Activated CD4-positive, alpha-beta T cell treated with anti-CD3 and anti-CD28 coated beads for 36 hours (primary cell): ENCODE measurements at places on chromosomes 11 and 22.

DNA sequence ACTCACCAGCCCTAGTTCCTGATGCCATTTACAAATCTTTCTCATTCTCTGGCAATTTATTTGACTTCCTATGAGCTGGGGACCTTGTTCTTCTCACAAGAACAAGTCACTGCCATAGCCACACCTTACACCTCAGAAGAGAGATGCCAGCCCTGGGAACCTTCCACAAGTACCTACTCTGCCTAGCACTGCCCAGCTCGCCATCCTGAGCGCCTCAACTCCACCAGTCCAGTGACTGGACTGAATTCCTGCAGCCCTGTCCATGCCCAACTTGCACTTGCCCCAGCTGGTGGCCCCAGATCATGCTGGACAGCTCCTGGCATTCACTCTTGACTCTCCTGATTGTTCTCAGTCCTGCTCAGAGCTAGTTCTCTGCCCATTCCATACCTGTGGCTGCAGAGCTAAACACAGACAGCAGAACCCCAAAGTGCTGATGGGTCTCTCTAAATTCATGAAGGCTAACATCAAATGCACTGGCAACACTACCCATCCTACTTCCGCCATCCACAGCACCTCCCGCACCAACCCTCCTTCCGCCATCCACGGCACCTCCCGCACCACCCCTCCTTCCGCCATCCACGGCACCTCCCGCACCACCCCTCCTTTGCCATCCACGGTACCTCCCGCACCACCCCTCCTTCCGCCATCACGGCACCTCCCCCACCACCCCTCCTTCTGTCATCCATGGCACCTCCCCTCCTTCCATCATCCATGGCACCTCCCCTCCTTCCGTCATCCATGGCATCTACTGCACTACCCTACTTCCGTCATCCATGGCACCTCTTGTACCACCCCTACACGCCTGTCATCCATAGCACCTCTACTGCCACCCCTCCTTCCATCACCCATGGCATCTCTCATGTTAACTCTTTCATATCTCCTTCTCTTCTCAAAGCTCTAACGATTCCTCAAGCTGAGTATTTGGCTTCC lies 23.6 kb upstream of the SLC25A1 start:
- no peaks in the 10 kb centered on the region for H3K4me1 ChIP-seq
- no peak for DNase-seq
- no peaks in the 10 kb centered on the region for H3K36me3 ChIP-seq
- no peaks in the 10 kb centered on the region for H3K27me3 ChIP-seq
- H3K27ac ChIP-seq: no peak overlapping the region

GRCh38 chr22:27564806-27565205 lies 236.8 kb downstream of the MN1 start:
- no peak overlapping the region for H3K4me3 ChIP-seq
- no peak for DNase-seq
- H3K27me3 ChIP-seq: peaks cover 3% of the 10 kb centered on the region
- no peaks in the 10 kb centered on the region for H3K4me1 ChIP-seq
- H3K36me3 ChIP-seq: no peaks in the 10 kb centered on the region
- no peak overlapping the region for H3K27ac ChIP-seq

DNA sequence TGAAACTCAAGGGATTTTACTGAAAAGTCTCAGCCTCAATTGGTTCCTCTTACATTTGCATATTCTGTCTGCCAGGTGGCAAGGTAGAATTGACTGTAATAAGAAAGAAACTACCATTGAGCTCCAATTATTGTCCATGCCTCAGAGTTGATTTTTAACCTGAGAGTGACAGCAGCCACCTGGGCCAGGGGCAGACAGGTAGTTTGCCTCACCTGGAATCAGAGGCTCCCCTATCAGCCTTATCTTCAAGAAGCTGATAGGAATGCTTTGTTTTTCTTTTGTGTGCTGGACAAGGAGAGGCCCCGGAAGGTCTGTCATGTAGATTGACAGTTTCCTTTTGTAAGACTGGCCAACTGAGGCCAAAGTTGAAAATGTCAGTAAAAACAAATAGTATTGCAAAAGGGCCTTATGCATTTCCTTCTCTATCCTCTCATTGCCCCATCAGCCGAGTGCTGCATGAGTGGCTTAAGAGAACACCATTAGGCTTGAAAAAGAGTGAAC lies 34.1 kb downstream of the CD44 start:
- H3K27ac ChIP-seq: peak overlapping the region; percentile 83
- H3K4me1 ChIP-seq: peaks cover 97% of the 10 kb centered on the region
- no peak overlapping the region for H3K4me3 ChIP-seq
- no peak for DNase-seq
- H3K27me3 ChIP-seq: no peaks in the 10 kb centered on the region

GRCh38 chr11:35163209-35163608 lies 24.2 kb downstream of the CD44 start:
- H3K4me3 ChIP-seq: peak overlapping the region; percentile 24
- H3K36me3 ChIP-seq: peaks cover 56% of the 10 kb centered on the region
- peaks cover 100% of the 10 kb centered on the region for H3K4me1 ChIP-seq

DNA sequence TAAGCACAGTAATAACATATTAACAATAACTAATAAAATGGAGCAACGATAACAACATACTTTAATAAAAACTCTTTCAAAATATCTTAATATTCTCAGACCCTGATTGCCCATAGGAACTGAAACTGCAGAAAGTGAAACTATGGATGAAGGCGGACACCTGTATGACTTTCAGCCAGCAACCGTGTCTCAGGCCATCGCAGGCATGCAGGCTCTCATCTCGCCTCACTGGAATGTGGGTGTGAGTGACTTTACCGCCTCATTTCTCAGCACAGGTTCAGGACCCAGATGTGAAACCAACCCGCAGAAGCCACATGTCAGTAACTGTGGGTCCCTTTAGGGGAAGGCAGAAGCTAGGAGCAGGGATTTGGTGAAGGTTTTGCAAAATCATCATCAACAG lies 539.1 kb downstream of the FAM181B start:
- DNase-seq: no peak
- H3K36me3 ChIP-seq: no peaks in the 10 kb centered on the region
- no peak overlapping the region for H3K4me3 ChIP-seq
- no peaks in the 10 kb centered on the region for H3K4me1 ChIP-seq

DNA sequence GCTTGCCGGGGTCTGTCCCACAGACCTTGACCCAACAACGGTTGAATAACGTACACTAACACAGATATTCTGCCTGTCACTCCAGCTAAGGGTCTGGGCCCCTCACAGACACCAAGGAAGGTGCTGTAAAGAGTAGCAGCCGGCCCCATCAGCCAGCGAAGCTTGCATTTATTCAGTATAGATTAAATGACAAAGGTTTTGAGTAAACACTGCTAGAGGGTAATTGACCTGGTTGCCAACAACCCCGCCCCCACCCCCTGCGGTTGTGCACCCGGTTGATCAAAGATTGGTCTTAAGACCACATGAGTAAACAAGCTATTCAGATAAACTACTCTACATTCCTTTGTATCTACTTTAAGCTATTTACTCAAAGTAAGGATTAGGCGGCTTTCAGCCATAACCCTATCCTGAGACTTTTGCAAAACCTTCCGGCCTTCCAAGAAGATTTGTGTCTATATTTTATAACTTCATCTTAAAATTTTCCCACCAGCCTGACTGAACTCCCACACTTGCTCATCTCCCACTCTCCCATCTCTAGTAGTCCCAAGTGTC lies 4.8 kb upstream of the CKAP5 start:
- H3K27ac ChIP-seq: no peak overlapping the region
- H3K27me3 ChIP-seq: no peaks in the 10 kb centered on the region
- no peaks in the 10 kb centered on the region for H3K36me3 ChIP-seq
- no peak overlapping the region for H3K4me3 ChIP-seq
- no peak for DNase-seq
- peaks cover 4% of the 10 kb centered on the region for H3K4me1 ChIP-seq

- no peak overlapping the region for H3K4me3 ChIP-seq
- no peaks in the 10 kb centered on the region for H3K4me1 ChIP-seq
- no peak for DNase-seq
- H3K27ac ChIP-seq: no peak overlapping the region
- H3K36me3 ChIP-seq: no peaks in the 10 kb centered on the region
- H3K27me3 ChIP-seq: no peaks in the 10 kb centered on the region
These were observed 36.5 kb upstream of the CSNK1E start for GRCh38 chr22:38353701-38354100.

GRCh38 chr11:103849366-103849765 lies 187.1 kb upstream of the DDI1 start:
- H3K27me3 ChIP-seq: peaks cover 2% of the 10 kb centered on the region
- H3K4me1 ChIP-seq: no peaks in the 10 kb centered on the region
- no peak overlapping the region for H3K4me3 ChIP-seq
- H3K36me3 ChIP-seq: no peaks in the 10 kb centered on the region
- no peak for DNase-seq
- no peak overlapping the region for H3K27ac ChIP-seq

- peaks cover 54% of the 10 kb centered on the region for H3K36me3 ChIP-seq
- no peaks in the 10 kb centered on the region for H3K27me3 ChIP-seq
- H3K27ac ChIP-seq: peak overlapping the region; percentile 67
- no peak for DNase-seq
- H3K4me3 ChIP-seq: no peak overlapping the region
These were observed 101.8 kb upstream of the GAL start for GRCh38 chr11:68582416-68583040.

GRCh38 chr22:47168900-47169800 lies 406.7 kb downstream of the TBC1D22A start:
- H3K4me1 ChIP-seq: no peaks in the 10 kb centered on the region
- H3K27me3 ChIP-seq: no peaks in the 10 kb centered on the region
- no peak overlapping the region for H3K4me3 ChIP-seq
- no peak overlapping the region for H3K27ac ChIP-seq

GRCh38 chr11:66866511-66866986 lies 9.7 kb downstream of the LRFN4 start:
- no peak for DNase-seq
- no peak overlapping the region for H3K27ac ChIP-seq
- no peak overlapping the region for H3K4me3 ChIP-seq
- peaks cover 16% of the 10 kb centered on the region for H3K4me1 ChIP-seq
- H3K36me3 ChIP-seq: no peaks in the 10 kb centered on the region

- no peaks in the 10 kb centered on the region for H3K27me3 ChIP-seq
- H3K27ac ChIP-seq: no peak overlapping the region
- DNase-seq: no peak
- H3K36me3 ChIP-seq: peaks cover 10% of the 10 kb centered on the region
These were observed 39.0 kb downstream of the TBX1 start for GRCh38 chr22:19799322-19800190.

DNA sequence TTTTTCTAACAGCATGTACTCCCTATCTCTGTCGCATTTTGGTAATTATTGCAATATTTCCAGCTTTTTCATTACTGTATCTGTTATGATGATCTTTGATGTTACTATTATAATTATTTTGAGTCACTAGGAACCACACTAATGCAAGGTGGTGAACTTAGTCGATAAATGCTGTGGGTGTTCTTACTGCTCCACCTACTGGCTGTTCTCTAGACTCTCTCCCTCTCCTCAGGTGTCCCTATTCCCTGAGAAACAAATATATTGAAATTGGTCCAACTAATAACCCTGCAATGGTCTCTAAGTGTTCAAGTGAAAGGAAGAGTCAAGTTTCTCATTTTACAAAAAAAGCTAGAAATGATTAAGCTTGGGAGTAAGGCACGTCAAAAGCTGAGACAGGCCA lies 10.5 kb downstream of the ARL14EP start:
- peak overlapping the region; percentile 29 for H3K27ac ChIP-seq
- DNase-seq: no peak
- H3K4me3 ChIP-seq: no peak overlapping the region
- H3K27me3 ChIP-seq: no peaks in the 10 kb centered on the region
- H3K36me3 ChIP-seq: peaks cover 49% of the 10 kb centered on the region

- H3K36me3 ChIP-seq: peaks cover 46% of the 10 kb centered on the region
- peak within 1 kb of the TSS; percentile 87 for H3K4me3 ChIP-seq
- peaks cover 2% of the 10 kb centered on the region for H3K27me3 ChIP-seq
- peaks cover 21% of the 10 kb centered on the region for H3K4me1 ChIP-seq
- H3K27ac ChIP-seq: peak within 1 kb of the TSS; percentile 98
These were observed at the start of gene CD6 for GRCh38 chr11:60971520-60971919. CD6 (plus strand) TSS chr11:60971680; CDS start chr11:60971866, 186 bp downstream.

DNA sequence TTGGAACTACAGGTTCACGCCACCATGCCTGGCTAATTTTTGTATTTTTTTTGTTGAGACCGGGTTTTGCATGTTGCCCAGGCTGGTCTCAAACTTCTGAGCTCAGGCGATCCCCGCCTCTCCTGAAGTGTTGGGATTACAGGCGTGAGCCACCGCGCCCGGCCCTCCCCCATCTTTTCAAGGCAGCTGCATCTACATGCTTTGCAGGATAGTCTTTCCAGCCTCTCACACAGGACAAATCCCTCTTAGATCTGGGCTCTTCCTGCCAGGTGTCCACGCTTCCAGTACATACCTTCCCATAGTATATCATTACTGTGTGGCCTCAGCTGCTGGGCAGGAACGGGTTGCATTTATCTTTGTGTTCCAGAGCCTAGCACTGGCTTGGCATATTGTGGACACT lies 49.7 kb downstream of the C11orf96 start:
- H3K4me1 ChIP-seq: peaks cover 2% of the 10 kb centered on the region
- no peaks in the 10 kb centered on the region for H3K36me3 ChIP-seq
- no peaks in the 10 kb centered on the region for H3K27me3 ChIP-seq
- no peak for DNase-seq

- peak; percentile 39 for DNase-seq
- peaks cover 88% of the 10 kb centered on the region for H3K4me1 ChIP-seq
- H3K27ac ChIP-seq: peak overlapping the region; percentile 99
- peaks cover 72% of the 10 kb centered on the region for H3K36me3 ChIP-seq
These were observed 22.7 kb upstream of the CD5 start for GRCh38 chr11:61079416-61080150.

DNA sequence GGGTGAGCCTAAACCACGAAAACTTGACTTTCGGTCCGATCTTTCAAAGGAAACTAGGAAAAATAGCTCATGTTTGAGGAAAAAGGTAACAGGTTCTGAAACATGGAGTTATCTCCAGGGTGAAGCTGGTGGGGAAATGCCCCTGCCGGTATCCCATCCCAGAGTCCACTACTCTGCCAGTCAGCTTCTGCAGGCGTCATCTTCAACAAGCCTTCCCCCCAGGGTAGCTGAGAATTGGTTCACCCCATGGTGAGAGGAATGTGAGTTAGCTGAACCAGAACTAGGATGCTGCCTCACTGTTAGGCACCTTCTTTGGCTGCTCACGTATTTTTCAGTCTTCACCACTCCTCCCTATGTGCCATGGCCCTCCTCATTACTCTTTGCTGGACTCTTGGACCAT lies 1.1 kb downstream of the GVQW3 start:
- H3K4me1 ChIP-seq: peaks cover 46% of the 10 kb centered on the region
- peak overlapping the region; percentile 82 for H3K4me3 ChIP-seq
- no peaks in the 10 kb centered on the region for H3K27me3 ChIP-seq

GRCh38 chr11:117220999-117221774 lies 10.7 kb downstream of the PCSK7 start:
- H3K27ac ChIP-seq: no peak overlapping the region
- DNase-seq: no peak
- H3K27me3 ChIP-seq: no peaks in the 10 kb centered on the region
- H3K4me3 ChIP-seq: no peak overlapping the region
- H3K4me1 ChIP-seq: peaks cover 3% of the 10 kb centered on the region

DNA sequence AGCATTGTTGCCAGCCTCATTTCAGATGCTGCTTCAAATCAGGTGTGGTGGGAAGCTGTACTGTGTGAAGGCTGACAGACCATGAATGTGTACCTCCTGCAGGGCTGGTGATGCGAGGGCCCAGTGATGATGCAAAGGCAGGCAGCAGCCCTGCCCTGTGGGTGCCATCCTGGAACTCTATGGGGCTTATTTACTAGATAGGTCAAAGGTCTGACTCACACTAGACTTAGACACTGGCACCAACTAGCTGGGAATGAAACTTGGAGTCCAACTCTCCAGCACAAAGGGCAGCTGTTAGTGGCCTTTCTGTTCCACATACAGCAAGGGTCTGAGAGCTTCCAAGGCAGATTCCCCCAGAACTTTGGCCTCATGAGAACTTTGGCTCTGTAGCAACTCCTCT lies 138.4 kb downstream of the TTC17 start:
- H3K4me3 ChIP-seq: no peak overlapping the region
- peaks cover 4% of the 10 kb centered on the region for H3K27me3 ChIP-seq
- no peak overlapping the region for H3K27ac ChIP-seq
- no peaks in the 10 kb centered on the region for H3K4me1 ChIP-seq
